ENCODE measurements at places on chromosomes 4 and X. TPM values are rescaled to one million over a fixed set of nuclear protein-coding genes. Genes with fewer than 3 reads are reported as not detected.
A peak's percentile ranks its signal among the peaks of the same experiment; 100 is the strongest.

GRCh38 chrX:71949844-71950445 lies 39.3 kb downstream of the NHSL2 start:
- no peak overlapping the region for H3K4me3 ChIP-seq
- DNase-seq = peak; percentile 5
- no peaks in the 10 kb centered on the region for H3K27me3 ChIP-seq
- no peak overlapping the region for H3K27ac ChIP-seq
- no peaks in the 10 kb centered on the region for H3K4me1 ChIP-seq

- no peaks in the 10 kb centered on the region for H3K36me3 ChIP-seq
- no peaks in the 10 kb centered on the region for H3K4me1 ChIP-seq
- H3K27me3 ChIP-seq = no peaks in the 10 kb centered on the region
- DNase-seq = no peak
- no peak overlapping the region for H3K27ac ChIP-seq
Measured at GRCh38 chr4:53538756-53539155, 52.5 kb downstream of the LNX1 start.

- DNase-seq = no peak
- no peaks in the 10 kb centered on the region for H3K27me3 ChIP-seq
- no peaks in the 10 kb centered on the region for H3K4me1 ChIP-seq
- no peak overlapping the region for H3K4me3 ChIP-seq
- H3K27ac ChIP-seq = no peak overlapping the region
Measured at GRCh38 chrX:121876305-121876704, 828.9 kb downstream of the GLUD2 start.

Gene ZCCHC18
- total RNA-seq = 1.1 TPM

Gene TMEM33
- 65.5 TPM for total RNA-seq
